Naive thymus-derived CD8-positive, alpha-beta T cell (primary cell): ENCODE measurements at places on chromosomes 1 and 21. TPM values are rescaled to one million over a fixed set of nuclear protein-coding genes. Genes with fewer than 3 reads are reported as not detected.

- DNase-seq, result no peak
Observed at GRCh38 chr1:211037095-211037494, 96.9 kb downstream of the KCNH1 start.

Gene SGIP1
- not detected for total RNA-seq

DNA sequence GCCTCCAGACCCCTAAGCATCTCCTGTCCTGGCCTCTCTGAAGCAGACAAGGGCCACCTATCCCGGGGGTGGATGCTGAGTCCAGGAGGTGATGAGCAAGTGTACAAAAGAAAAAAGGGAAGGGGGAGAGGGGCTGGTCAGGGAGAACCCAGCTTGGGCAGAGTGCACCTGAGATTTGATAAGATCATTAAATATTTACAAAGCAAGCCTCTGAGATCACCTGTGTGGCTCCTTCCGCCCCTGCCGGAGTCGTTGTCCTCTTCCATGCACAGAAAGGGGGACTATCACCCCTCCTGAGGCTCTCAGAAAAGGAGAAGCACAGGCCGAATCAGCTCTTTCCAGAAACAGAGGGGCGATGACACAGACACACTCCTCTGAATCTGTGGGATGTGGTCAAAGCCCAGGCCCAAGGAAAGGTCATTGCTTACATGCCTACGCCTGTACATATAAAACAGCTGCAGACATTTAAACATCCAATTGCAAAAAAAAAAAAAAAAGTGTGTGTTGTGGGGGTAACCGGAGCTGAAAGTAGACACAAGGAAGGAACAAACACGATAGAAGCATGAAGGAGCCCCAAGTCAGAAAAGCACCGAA is 30.9 kb downstream of the PRSS38 start:
- no peak for DNase-seq

Gene ARHGAP30
- total RNA-seq, result 233 TPM

GRCh38 chr1:247182994-247183393 is 11.2 kb upstream of the ZNF124 start:
- DNase-seq, result no peak

Gene KIF21B
- total RNA-seq, result 91.7 TPM

- DNase-seq, result no peak
Observed at GRCh38 chr1:17671741-17672140, 83.4 kb upstream of the ACTL8 start.

Gene SNX7
- total RNA-seq, result not detected

DNA sequence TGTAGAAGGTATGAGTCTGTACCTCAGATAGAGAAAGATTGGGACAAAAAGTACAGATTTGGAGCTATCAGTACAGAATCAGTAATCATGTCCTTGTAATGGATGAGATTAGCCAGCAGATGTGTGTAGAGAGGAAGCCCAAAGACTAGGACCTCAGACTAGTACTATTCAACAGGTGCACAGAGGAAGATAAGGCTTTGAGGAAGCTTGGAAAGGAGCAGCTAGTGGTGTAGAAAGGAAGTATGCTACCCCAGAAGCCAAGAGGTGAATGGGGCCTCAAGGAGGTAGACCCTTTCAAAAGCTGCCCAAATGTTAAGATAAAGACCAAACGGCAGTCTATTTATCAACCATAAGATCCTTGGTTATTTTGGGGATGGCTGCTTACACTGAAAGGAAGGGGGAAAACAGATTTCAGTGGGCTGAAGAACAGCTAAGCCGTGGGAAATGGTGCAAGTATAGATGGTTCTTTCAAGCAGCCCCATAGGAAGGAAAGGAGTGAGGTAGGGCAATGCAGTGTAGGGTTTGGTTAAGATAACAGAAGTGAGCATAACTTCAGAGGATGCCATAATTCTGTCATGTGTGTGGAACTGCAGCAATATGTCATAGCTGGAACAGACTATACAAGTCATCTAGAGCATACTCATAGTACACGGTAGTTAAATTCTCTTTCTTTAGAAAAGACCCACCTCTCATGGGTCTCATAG is 221.7 kb downstream of the HHIPL2 start:
- DNase-seq, result no peak

- no peak for DNase-seq
Observed at GRCh38 chr1:226981386-226981817, 41.3 kb downstream of the COQ8A start.

DNA sequence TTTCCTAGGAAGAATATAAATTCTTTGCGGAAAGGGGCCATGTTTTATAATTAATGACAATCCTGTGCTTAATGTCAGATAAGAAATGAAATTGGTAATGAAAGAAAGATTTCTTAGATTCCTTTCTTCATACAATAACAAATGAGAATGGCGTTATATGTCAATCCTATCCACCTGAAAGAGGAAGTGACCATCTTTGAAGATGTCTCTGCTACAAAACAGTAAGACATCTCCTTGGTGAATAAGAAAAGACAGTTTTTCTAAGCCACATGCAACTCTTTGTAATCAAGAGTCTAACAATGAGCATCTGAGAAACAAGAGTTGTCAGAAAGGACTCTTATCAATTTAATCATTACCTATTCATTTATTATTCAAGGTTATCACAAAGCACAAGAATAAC is 286.0 kb downstream of the VAV3 start:
- DNase-seq, result no peak

Gene SMIM12
- total RNA-seq, result 42.2 TPM

DNA sequence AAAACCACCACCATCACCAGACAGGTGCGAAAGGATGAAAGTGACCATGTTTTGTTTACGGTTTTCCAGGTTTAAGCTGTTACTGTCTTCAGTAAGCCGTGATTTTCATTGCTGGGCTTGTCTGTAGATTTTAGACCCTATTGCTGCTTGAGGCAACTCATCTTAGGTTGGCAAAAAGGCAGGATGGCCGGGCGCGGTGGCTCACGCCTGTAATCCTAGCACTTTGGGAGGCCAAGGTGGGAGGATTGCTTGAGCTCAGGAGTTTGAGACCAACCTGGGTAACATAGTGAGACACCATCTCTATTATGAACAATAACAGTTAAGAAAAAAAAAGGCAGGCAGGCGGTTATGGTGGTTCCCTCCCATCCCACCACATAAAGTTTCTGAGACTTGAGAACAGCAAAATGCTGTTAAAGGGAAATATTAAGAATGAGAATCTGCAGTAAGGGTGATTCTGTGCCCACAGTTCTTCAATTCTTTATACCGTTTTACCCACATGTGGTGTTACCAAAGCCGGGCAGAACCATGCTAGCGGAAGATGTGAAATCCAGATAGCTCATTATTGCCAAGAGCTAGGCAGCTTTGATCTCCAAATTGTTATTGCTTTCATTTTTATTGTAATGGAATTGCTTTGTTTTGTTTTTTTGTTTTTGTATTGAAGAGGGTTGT is 34.5 kb upstream of the TDRD10 start:
- no peak for DNase-seq
